Adrenal gland (tissue), 19 donors: ENCODE measurements at places on chromosomes 7 and 10. TPM values are rescaled to one million over a fixed set of nuclear protein-coding genes. Genes with fewer than 3 reads are reported as not detected.

The SPDYE11 gene
- total RNA-seq = not detected

The PRSS37 gene
- not detected for total RNA-seq

The PON3 gene
- 6.6 TPM for total RNA-seq

The PLXDC2 gene
- 65.7 TPM for total RNA-seq

The CLEC2L gene
- not detected for total RNA-seq

The CPN1 gene
- total RNA-seq = not detected

The NOS3 gene
- 8.8 TPM for total RNA-seq

The TAS2R41 gene
- not detected for total RNA-seq

DNA sequence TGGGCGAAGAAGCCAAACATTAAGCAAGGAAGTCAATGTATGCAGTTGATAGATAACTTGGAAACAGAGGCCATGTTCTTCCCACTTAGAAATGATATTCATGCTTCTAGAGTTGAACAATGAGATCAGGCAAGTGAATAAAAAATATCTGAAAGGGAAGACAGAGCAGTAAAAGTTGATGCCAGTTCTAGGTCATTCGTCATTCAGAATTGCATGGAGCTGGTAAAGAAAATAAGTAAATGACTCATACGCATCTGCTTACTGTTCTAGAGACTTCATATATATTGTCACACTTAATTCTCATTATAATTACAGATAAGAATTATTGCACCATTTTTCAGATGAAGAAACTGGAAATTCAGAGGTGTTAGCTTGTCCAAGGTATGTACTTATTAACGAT, 158.9 kb upstream of the FERD3L start:
- no peaks in the 10 kb centered on the region for H3K4me1 ChIP-seq
- no peaks in the 10 kb centered on the region for H3K36me3 ChIP-seq
- H3K27ac ChIP-seq = no peak overlapping the region
- no peaks in the 10 kb centered on the region for H3K27me3 ChIP-seq
- H3K4me3 ChIP-seq = no peak overlapping the region

DNA sequence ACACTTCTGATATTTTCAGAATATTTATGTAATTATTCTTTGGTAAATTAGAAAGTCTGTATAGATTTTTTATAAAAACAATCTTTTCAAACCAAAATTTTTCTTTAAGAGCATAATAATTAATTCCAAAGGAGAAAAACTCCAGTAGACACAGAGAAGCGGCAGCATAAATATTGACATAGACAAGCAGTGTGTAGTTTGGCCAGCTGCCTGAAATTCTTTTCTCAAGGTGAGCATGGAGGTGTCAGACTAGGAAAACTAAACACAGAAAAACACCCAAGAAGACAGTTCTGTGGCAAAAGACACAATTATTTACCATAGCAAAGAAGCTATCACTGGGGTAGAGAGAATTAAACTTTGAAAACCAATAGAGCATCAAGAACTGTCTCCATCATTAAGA, 82.4 kb downstream of the KLF6 start:
- H3K36me3 ChIP-seq = no peaks in the 10 kb centered on the region
- no peak overlapping the region for H3K27ac ChIP-seq
- no peak for DNase-seq
- H3K27me3 ChIP-seq = no peaks in the 10 kb centered on the region
- H3K4me1 ChIP-seq = no peaks in the 10 kb centered on the region

DNA sequence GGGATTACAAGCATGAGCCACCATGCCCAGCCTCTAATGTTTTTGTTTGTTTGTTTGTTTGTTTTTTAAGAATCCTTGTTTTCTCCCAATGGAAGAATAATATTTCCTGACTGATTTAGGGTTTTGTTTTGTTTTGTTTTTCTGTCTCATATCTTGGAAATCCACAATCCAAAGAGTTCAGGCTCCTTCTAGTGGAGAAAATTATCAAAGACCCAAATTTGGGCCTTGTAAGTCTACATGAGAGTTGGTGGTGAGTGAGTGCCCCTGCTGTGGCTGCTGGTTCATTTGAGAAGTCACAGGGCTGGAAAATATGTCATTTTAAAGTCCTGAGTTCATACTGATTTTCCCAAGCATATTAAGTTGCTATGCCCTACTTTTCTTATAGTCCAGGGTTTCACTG, 33.5 kb upstream of the KLHL7 start:
- DNase-seq = no peak
- H3K4me1 ChIP-seq = peaks cover 14% of the 10 kb centered on the region
- no peak overlapping the region for H3K4me3 ChIP-seq

DNA sequence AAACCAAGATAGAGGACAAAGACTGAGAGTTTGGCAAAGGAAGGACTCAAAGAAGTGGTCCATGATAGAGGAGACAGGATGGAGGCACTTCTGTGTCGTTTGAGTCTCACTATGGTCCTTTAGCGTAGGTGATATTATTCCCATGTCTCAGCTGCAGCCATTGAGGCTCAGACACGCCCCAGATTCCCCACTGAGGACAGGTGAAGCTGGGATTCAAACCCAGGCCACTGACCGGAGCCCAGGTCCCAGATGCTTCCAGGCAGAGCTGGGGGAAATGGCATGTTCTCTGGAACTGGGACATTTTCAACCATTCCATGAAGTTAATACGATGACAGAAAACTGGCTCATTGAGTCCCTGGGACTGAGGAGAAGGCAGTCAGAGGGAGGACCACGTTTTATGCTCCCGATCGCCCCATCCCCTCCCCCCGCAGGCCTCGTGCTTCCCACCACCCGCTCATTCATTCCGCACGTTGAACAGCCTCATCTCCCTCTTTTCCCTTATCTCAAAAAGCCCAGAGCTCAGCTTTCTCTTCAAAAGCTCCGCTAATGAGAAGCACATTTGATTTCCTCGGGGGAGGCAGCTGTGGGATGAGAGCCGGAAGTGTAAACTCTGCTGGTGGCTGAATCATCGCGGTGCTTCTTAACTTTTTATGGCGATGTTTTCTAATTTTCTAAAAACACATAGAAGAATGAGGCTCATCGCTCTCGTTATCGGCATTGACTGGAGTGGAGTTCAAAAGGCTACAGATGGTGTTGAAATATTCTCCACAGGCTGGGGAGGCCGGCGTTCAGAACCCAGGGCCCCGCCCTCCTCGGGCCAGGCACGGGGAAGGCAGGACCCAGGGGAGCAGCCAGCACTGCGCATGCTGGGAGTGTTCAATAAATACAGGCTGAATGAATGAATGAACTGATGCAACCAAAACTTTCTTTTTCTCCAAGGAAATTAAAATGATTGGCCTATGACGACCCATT, 64.0 kb downstream of the OAT start:
- no peaks in the 10 kb centered on the region for H3K36me3 ChIP-seq
- no peaks in the 10 kb centered on the region for H3K27me3 ChIP-seq
- peak overlapping the region; percentile 41 for H3K4me3 ChIP-seq
- DNase-seq = peak; percentile 59
- peak overlapping the region; percentile 71 for H3K27ac ChIP-seq

- peaks cover 13% of the 10 kb centered on the region for H3K4me1 ChIP-seq
- peak; percentile 74 for DNase-seq
- no peaks in the 10 kb centered on the region for H3K36me3 ChIP-seq
- peak overlapping the region; percentile 5 for H3K27ac ChIP-seq
Measured at GRCh38 chr10:114470956-114471905, 66.9 kb upstream of the AFAP1L2 start.

DNA sequence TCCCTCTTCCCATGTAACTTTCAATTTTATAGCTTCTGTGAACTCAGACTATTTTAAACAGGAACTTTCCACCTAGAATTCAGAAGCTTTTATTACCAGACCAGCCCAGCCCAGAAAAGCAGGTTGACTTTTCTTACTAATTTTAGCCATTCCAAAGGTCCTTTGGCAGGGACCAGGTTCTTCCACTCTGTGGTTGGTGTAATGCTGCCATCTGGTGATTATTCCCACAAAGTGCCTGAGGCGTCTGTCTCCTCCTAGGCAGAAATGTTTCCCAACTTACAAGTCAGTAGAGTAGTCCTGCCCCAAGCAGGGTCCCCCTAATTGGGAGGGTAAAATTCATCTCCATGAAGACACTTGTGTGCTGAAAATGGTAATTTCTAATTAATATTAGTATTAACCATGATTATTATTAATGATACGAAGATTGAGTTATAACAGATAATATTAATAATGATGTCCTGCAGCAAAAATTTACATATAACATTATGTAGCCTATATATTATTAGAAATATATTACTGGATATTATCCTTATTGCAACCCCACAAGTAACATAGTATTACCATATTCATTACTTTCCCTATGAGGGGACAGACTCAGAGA, 53.0 kb upstream of the PPP1R17 start:
- H3K4me1 ChIP-seq = no peaks in the 10 kb centered on the region
- no peaks in the 10 kb centered on the region for H3K27me3 ChIP-seq
- peak; percentile 42 for DNase-seq
- no peak overlapping the region for H3K4me3 ChIP-seq
- no peaks in the 10 kb centered on the region for H3K36me3 ChIP-seq
- no peak overlapping the region for H3K27ac ChIP-seq

GRCh38 chr7:44078521-44078920, 3.8 kb downstream of the POLM start:
- peaks cover 10% of the 10 kb centered on the region for H3K4me1 ChIP-seq
- H3K27ac ChIP-seq = no peak overlapping the region

GRCh38 chr10:72679838-72680241, 12.1 kb upstream of the MCU start:
- no peaks in the 10 kb centered on the region for H3K36me3 ChIP-seq
- no peak overlapping the region for H3K4me3 ChIP-seq
- H3K4me1 ChIP-seq = peaks cover 6% of the 10 kb centered on the region

- DNase-seq = no peak
- no peaks in the 10 kb centered on the region for H3K36me3 ChIP-seq
- H3K4me3 ChIP-seq = no peak overlapping the region
- H3K27me3 ChIP-seq = no peaks in the 10 kb centered on the region
- no peak overlapping the region for H3K27ac ChIP-seq
- H3K4me1 ChIP-seq = peaks cover 8% of the 10 kb centered on the region
Measured at GRCh38 chr10:80144696-80145131, 12.2 kb downstream of the PLAC9 start.

GRCh38 chr7:1692515-1693418, 22.7 kb downstream of the ELFN1 start:
- H3K27me3 ChIP-seq = peaks cover 7% of the 10 kb centered on the region
- H3K27ac ChIP-seq = no peak overlapping the region
- no peaks in the 10 kb centered on the region for H3K36me3 ChIP-seq
- no peak for DNase-seq
- H3K4me1 ChIP-seq = no peaks in the 10 kb centered on the region
- H3K4me3 ChIP-seq = no peak overlapping the region

GRCh38 chr7:19110776-19111175, 6.7 kb downstream of the TWIST1 start:
- no peak for DNase-seq
- no peak overlapping the region for H3K27ac ChIP-seq
- H3K4me1 ChIP-seq = peaks cover 11% of the 10 kb centered on the region
- H3K27me3 ChIP-seq = peaks cover 50% of the 10 kb centered on the region

DNA sequence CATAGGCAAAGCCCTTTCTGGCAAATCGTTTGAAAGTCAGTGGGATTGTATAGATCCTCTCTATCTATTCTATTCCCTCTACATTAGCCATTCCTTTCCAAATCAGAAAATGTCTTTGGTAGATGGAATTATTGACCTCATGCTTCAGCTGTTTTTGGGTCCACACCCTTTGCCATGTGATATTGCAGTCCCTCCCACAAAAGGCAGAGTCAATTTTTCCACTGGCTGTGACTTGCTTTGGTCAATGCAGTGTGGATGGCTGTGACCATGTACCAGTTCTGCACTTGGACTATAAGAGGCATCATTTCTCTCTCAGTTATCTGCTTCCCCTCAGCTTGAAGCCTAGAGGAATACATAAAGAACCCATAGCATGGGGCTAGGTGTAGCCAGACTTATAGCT, 332.9 kb downstream of the PTEN start:
- no peak overlapping the region for H3K27ac ChIP-seq
- no peak for DNase-seq
- H3K36me3 ChIP-seq = no peaks in the 10 kb centered on the region
- H3K27me3 ChIP-seq = no peaks in the 10 kb centered on the region
- peaks cover 10% of the 10 kb centered on the region for H3K4me1 ChIP-seq
- H3K4me3 ChIP-seq = no peak overlapping the region
